ENCODE measurements at places on chromosomes 13 and 19. TPM values are rescaled to one million over a fixed set of nuclear protein-coding genes. Genes with fewer than 3 reads are reported as not detected.

Gene ICAM5
- not detected for total RNA-seq

Gene DAND5
- total RNA-seq, result not detected

Gene CASP14
- total RNA-seq, result 0.51 TPM

Gene F10
- 10.2 TPM for total RNA-seq

Gene FFAR2
- not detected for total RNA-seq

Gene ZNF835
- 2.5 TPM for total RNA-seq

Gene U2AF1L4
- total RNA-seq, result 14.6 TPM

Gene KRTDAP
- 58.6 TPM for total RNA-seq

Gene SULT2B1
- total RNA-seq, result 14.6 TPM

Gene NKPD1
- total RNA-seq, result 4.1 TPM

Gene PRTN3
- 2.6 TPM for total RNA-seq

Gene KCTD4
- not detected for total RNA-seq

Gene POP4
- total RNA-seq, result 62.1 TPM

Gene IGSF23
- total RNA-seq, result not detected

Gene PROZ
- total RNA-seq, result not detected

Gene MIDN
- total RNA-seq, result 42.9 TPM

Gene PTGIR
- total RNA-seq, result 2.2 TPM

Measured in prostate gland (tissue), 2 donors.